CD4-positive, alpha-beta memory T cell (primary cell): ENCODE measurements at places on chromosomes 11 and 22. TPM values are rescaled to one million over a fixed set of nuclear protein-coding genes. Genes with fewer than 3 reads are reported as not detected.

IGSF9B gene
- polyA plus RNA-seq, result 0.59 TPM

- no peak overlapping the region for H3K27ac ChIP-seq
- no peak for DNase-seq
- H3K27me3 ChIP-seq, result no peaks in the 10 kb centered on the region
- H3K4me3 ChIP-seq, result no peak overlapping the region
- H3K4me1 ChIP-seq, result no peaks in the 10 kb centered on the region
- H3K36me3 ChIP-seq, result no peaks in the 10 kb centered on the region
Measured at GRCh38 chr11:110860461-110860860, 148.2 kb upstream of the ARHGAP20 start.

- H3K27me3 ChIP-seq, result no peaks in the 10 kb centered on the region
- no peak overlapping the region for H3K4me3 ChIP-seq
- DNase-seq, result no peak
- H3K27ac ChIP-seq, result no peak overlapping the region
Measured at GRCh38 chr11:101816613-101817012, 98.2 kb upstream of the CEP126 start.

SPON1 gene
- 2.0 TPM for polyA plus RNA-seq

OR5T3 gene
- polyA plus RNA-seq, result not detected

GRCh38 chr11:14544611-14545010 is 24.4 kb upstream of the PSMA1 start:
- H3K27ac ChIP-seq, result no peak overlapping the region
- H3K36me3 ChIP-seq, result no peaks in the 10 kb centered on the region
- peaks cover 6% of the 10 kb centered on the region for H3K4me1 ChIP-seq
- no peak for DNase-seq
- H3K27me3 ChIP-seq, result no peaks in the 10 kb centered on the region

DNA sequence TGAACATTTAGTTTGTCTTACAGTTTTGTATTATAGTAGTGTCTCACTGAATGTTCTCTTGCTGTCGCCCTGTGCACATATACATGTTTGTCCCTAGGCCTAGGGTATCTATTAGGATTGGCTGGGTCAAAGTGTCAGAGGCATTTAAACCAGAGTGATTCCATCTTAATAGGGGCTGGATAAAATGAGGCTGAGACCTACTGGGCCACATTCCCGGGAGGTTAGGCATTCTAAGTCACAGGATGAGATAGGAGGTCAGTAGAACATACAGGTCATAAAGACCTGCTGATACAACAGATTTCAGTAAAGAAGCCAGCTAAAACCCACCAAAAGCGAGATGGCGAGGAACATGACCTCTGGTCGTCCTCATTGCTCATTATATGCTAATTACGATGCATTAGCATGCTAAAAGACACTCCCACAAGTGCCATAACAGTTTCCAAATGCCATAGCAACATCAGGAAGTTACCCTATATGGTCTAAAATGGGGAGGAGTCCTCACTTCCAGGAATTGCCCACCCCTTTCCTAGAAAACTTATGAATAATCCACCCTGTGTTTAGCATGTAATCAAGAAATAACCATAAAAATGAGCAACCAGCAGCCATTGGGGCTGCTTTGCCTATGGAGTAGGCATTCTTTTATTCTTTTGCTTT is 82.6 kb downstream of the LDLRAD3 start:
- no peak overlapping the region for H3K27ac ChIP-seq
- DNase-seq, result no peak
- no peaks in the 10 kb centered on the region for H3K4me1 ChIP-seq
- no peaks in the 10 kb centered on the region for H3K36me3 ChIP-seq

- no peaks in the 10 kb centered on the region for H3K36me3 ChIP-seq
- H3K4me3 ChIP-seq, result no peak overlapping the region
- DNase-seq, result peak; percentile 28
- no peaks in the 10 kb centered on the region for H3K27me3 ChIP-seq
- H3K27ac ChIP-seq, result no peak overlapping the region
Measured at GRCh38 chr11:88484873-88485621, 147.5 kb upstream of the CTSC start.

HTR3B gene
- not detected for polyA plus RNA-seq

SLC39A13 gene
- 33.6 TPM for polyA plus RNA-seq

TRIM48 gene
- not detected for polyA plus RNA-seq

GRCh38 chr22:37051391-37052385 is at the start of gene KCTD17:
TSS of gene KCTD17 (plus strand) at chr22:37051742. CDS start at chr22:37051761, 19 bp downstream.
- peak within 1 kb of the TSS; percentile 17 for H3K4me3 ChIP-seq
- H3K27ac ChIP-seq, result peak within 1 kb of the TSS; percentile 70

DNA sequence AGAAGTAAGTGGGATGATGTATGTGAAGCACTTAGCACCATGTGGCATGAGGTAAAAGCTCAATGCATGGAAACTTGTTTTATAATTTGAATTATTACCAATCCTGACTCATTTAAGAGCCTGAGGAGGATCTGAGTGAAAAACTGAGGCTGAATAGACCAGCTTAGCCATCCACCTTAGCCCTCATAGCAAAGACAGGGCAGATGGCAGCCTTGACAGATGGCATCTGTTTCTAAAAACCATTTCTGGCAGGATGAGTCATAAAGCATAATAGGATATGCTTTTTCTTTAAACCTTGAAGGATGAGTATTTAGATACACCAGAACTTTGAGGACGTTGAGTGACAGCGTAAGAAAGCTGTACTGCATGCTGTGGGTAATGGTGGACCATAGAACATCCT is 61.0 kb upstream of the NAV2 start:
- no peak for DNase-seq
- H3K36me3 ChIP-seq, result no peaks in the 10 kb centered on the region
- H3K27me3 ChIP-seq, result no peaks in the 10 kb centered on the region
- no peak overlapping the region for H3K27ac ChIP-seq

DNA sequence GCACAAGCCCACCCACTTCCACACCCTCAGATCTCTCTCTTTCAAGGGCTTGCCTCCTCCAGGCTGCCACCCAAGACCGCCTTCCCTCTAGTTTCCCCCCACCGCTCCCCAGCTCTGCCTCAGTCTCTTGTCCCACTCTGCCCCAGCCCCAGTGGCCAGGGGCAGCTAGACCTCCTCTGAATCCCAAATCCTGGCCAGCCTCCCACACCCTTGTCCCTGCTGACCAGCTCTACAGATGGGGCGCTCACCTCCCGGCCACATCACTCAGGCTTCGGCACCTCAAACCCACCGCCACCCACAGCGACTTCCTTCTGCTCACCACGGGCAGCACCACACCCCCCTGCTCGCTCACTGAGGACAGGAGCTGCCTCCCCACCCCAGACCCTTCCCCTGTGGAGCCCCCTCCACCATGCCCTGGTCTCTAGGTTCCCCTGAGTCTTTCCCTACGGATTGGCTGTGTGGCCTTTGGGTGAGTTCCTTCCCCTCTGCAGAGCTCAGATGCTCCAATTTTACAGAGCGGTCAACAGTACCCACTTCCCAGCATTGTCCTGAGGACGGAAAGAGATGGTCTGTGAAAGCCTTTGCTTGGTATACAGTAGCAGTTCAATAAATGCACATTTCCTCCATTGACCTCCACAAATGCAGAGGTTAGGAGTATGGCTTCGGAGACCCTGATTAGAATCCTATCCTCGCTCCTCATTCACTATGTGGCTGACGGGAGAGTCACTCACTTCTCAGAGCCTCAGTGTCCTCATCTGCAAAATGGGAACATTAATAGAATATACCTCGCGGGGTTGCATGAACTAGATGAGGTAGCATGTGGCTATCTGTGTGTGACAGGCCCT is 11.5 kb upstream of the SPI1 start:
- H3K4me1 ChIP-seq, result peaks cover 46% of the 10 kb centered on the region
- H3K27me3 ChIP-seq, result no peaks in the 10 kb centered on the region
- no peak overlapping the region for H3K4me3 ChIP-seq
- no peaks in the 10 kb centered on the region for H3K36me3 ChIP-seq
- H3K27ac ChIP-seq, result no peak overlapping the region

STK33 gene
- not detected for polyA plus RNA-seq

SPA17 gene
- 0.72 TPM for polyA plus RNA-seq

DNA sequence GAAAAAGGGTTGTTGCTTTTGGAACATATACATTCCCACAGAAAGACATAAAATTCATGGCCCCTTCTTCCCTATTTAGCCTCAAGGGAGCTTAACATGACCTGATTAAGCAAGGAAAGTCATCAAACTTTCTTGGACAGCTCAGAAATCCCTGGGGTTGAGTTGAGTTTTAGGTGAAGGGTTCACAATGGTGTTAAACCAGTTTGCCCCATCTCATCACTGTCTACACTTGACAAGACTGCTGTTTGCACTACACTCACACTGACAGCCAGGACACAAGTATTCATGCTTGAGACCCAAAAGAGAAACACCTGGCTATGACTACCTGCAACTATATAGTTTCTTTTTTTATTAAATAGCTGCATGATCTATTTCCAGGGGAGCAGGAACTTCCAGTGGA is 209.8 kb upstream of the TMEM45B start:
- DNase-seq, result no peak
- no peak overlapping the region for H3K27ac ChIP-seq
- H3K36me3 ChIP-seq, result no peaks in the 10 kb centered on the region
- no peaks in the 10 kb centered on the region for H3K4me1 ChIP-seq
- H3K27me3 ChIP-seq, result no peaks in the 10 kb centered on the region

DNA sequence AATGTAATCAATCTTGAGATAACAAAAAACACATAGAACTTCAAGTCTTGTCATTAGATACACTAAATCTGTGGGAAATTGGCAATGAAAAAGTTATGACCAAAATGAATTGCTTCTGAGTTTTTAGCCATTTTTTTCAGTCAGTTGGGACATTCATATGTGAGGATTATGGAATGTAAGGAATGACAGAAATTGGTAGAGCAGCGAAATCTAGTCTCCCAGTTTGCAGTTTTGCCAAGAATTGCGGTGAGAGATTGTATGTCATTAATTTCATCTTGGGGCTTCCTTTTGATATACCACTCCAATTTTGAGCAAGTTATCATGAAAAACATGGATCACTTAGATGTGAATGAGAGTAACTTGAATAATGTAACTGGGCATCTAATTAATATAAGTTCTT is 49.9 kb downstream of the SIK2 start:
- DNase-seq, result no peak
- H3K27ac ChIP-seq, result no peak overlapping the region
- H3K27me3 ChIP-seq, result no peaks in the 10 kb centered on the region
